SW 1271 (cell line): ENCODE measurements at places on chromosomes 3 and 15.

DNA sequence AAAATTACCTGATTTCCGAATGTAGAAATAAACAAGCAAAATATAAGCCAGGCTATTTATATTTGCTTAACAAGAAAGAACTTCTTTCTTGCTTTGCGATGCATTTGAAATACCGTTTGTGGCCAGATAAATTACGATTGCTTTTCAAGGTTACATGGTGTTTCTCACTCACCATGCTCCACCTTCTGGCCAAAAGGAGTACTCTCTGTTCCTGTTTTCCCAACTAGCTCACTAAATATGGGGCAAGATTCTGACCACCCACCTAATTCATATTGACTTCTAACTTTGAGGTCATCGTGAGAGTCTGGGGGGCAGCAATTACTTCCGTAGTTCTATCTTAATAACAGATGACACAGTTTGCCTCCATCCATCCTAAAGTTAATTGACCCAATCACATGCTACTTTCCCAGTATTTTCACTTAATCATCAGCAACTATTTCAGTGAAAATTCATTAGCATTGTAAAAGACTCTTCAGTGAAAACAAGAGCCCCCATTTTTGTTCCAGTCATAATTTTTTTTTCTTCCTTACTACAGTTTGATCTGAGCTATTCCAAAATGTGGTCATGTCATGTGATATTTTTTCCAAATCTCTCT is 25.9 kb downstream of the ACP3 start:
- DNase-seq: no peak

- no peak for DNase-seq
Measured at GRCh38 chr3:150656316-150656715, 47.4 kb downstream of the ERICH6 start.

GRCh38 chr3:169117264-169117663 is 546.2 kb downstream of the MECOM start:
- DNase-seq: no peak

DNA sequence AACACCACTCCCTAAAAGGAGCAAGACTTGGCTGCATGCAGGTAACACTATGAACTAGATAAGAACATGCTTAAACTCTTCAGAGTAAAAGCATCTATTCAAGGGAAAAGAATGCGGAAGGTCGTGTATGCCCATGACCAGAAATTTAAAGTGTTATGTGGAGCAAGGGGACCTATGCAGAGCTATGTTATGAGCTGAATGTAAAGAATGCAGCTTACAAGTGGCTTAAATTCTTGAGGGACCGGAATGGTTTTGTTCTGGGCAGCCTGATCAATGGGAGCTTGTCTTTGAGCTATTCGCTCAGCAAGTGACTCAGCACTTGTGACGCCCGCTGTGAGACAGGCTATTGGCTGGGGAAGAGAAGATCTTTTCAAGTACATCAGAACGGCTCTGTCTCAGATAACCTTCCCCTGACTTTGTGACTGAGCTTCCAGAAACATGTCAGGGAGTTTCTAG is 367.5 kb upstream of the THBS1 start:
- DNase-seq: peak; percentile 71

GRCh38 chr3:189975391-189975990 is 145.2 kb downstream of the P3H2 start:
- no peak for DNase-seq

DNA sequence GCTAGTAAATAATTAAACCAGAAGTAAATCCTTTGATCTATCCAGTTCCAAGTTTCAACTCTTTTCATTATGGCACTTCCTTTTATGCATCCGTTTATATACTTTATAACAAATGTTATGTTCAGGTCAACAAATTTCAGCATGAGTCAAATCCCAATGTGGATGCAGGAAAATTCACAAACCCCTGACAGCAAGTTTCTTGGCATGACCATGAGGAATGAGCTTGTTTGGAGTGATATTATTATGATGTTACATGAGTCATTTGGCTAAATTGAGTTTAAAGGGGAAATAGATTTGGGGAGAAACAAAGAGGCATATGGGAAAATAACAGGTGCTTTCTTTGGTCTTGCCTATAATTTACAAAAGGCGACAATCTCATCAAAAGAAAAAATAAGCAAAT is 32.1 kb upstream of the KCNMB2 start:
- DNase-seq: no peak

DNA sequence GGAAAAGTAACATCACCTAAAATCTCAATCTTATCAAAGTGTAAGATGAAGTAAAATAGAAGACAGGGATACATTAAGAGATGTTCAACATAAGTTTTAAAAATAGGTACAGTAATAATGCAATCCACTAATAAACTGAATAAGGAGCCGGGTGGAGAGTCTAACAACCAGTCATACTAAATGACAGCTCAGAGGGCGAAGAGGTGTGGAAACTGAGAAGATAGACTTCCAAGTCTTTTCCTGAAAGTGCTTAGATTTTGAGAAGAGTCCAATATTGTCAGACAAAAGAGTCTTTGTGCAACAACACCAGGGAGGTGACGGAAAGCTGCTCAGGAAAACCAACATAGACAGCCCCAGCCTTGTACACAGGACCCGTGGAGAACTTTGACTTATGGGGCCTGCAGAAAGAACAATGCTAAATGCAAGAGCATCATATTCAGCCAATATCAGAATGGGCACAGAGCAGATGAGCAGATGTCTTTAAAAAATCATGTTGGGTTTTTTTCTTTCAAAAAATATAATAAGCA is 66.4 kb downstream of the MECOM start:
- DNase-seq: no peak

GRCh38 chr15:38614621-38615020 is 50.0 kb upstream of the RASGRP1 start:
- no peak for DNase-seq

DNA sequence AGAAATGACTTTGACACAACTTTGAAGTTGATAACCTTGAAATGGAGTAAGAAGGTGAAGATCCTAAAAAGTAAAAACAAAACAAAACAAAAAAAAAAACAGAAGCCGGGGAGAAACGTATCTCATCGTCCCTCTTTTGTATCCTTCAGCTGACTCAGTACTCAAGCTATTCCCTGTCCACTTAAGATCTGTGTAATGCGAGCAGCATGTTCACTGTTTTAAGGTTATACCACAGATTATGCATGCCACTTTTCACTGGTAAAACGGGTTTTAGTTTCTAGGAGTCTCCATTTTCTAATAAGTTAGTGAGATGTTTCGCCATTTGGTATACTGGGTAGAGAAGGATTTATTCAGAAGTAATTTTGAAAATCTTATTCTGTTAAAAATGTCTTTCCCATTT is 324.3 kb downstream of the FEZF2 start:
- DNase-seq: no peak

DNA sequence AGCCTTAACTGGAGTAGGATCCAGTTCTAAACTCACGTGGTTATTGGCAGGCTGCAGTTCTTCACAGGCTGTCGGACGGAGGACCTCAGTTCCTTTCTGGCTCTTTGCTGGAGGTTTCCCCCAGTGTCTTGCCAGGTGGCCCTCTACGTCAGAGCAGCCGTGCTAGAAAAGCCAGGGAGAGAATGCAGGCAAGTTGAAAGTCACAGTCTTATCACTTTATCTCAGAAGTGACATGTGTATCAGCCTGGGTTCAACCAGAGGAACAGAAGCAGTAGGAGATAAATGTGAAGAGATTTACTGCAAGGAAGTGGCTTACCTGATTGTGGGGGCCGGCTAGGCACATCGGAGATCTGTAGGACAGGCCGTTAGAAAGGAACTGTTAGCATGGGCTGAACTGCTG is 125.3 kb upstream of the BNIP2 start:
- DNase-seq: no peak

DNA sequence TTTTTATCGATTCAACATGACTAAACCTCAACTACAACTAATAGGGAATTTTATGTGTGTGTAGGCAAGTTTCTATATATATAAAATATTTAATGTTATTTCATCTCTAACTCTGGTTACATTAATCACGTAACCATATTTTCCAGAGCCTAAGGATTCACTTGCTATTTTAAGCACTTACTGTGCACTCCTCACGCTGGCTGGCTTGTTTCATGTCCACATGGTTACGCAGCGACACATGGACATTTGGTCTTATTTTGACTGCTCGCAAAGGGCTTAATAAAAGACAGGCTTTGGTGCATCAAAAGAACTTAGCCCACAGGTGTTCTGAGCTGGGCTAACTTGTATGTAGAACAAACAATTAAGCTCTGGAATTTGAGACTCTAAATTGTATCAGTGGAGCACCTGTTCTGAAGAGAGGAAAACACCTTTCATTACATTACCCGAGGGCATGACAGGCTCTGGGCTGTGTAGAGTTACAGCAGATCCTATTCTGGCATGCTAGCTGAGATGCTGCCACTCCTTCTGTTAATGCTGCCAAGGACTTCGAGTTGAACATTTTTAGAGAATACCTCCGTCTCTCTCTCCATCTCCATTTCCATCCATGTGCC is 130.0 kb upstream of the NR2F2 start:
- DNase-seq: no peak

- DNase-seq: no peak
Measured at GRCh38 chr3:158569794-158570193, 1.2 kb upstream of the MLF1 start.

- DNase-seq: no peak
Measured at GRCh38 chr3:119856695-119857094, 74.8 kb downstream of the NR1I2 start.

DNA sequence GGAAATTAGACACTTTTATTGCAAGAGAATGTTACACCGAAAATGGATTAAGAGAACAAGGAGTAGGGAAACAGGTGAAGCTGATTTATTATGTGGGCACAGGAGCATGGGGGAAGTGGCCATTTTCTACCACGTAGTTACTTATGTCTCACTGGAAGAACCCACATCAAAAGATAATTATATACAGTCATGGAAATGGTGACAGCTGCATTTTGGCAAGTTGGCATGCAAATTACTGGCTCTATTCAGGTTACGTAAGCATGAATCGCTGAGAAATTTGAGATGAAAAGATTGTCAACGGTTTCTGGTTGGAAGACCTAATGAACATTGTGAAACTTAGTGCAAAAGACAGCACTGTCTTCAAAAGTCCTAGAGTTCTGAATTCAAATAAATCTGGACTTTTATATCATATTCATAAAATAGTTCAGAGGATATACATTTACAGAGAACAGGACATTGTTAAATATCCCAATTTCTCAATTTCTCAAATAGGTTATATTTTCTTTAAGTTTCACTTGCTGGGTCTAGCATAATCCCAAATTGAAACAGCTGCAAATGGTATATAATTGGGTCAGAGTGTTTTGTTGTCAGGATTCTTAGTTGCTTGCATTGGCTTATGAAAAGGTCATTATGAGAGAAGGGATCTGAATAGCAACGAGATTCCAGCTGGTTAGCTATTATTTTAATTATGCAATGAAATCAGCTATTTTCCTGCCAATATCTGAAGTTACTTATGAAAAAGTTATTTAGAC is 567.8 kb downstream of the ZPLD1 start:
- DNase-seq: no peak

GRCh38 chr3:11716573-11717290 is 73.0 kb upstream of the VGLL4 start:
- no peak for DNase-seq

GRCh38 chr3:191963182-191963581 is 502.2 kb downstream of the PYDC2 start:
- DNase-seq: peak; percentile 6

DNA sequence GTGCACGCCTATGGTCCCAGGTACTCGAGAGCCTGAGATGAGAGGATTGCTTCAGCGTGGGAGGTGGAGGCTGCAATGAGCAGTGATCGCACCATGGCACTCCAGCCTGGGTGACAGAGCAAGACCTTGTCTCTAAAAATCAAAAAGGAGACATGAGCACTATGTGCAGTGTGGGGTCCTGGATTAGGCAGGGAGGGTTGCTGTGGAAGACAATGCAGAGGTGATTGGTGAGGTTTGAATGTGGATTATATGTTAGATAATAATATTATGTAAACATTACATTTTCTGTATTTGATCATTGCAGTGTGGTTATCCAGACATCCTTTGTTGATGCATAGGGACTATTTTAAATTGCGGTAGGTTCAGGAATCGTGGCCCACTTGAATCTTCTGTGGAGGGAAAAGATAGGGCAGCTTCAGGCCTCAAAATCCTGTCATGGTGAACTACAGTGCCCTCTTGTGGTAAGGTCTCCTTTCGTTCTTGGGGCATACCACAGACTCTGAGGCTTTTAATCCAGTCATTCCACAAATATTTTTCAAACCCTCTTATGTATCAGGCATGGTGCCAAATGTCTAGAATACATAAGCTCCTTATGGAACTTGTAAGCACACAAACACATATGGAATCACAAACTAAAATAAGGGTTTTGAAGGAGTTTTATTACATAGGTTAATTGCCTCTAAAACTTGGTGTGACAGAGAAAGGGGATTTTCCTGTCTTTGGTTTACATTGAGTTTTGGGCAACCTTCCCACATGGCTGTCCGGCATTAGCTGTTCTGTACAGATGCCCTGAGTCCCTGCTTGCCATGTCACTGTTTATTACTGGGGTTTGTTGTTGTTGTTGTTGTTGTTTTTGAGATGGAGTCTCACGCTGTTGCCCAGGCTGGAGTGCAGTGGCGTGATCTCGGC is 37.7 kb downstream of the GPD1L start:
- DNase-seq: peak; percentile 92

DNA sequence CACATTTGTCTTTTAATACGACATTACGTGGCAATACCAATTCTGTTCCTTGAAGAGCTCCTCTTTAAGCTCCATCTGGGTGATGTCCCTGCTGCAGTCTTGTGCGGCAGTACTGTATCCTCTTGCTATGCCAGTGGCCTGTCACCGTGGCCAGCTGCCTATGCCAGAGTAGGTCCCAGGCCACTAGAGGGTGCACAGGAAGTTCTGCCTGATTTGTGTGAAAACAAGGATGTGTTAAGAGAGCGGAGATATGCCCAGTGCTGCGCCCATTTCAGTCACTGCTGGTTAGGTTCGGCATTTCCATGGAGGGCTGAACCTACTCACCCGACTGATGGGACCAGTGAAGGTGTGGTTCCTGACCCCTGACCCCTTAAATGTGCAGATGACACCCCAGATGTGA is 25.2 kb downstream of the NIPA1 start:
- DNase-seq: peak; percentile 30

GRCh38 chr15:67724691-67725375 is 100.5 kb upstream of the SKOR1 start:
- no peak for DNase-seq

GRCh38 chr3:41173926-41174885 is 25.1 kb upstream of the CTNNB1 start:
- DNase-seq: no peak

- no peak for DNase-seq
Measured at GRCh38 chr3:9137676-9138075, 111.8 kb downstream of the SRGAP3 start.
